ENCODE measurements at places on chromosomes 1 and 21.

GRCh38 chr1:219380463-219380862 lies 206.8 kb downstream of the LYPLAL1 start:
- DNase-seq: no peak

DNA sequence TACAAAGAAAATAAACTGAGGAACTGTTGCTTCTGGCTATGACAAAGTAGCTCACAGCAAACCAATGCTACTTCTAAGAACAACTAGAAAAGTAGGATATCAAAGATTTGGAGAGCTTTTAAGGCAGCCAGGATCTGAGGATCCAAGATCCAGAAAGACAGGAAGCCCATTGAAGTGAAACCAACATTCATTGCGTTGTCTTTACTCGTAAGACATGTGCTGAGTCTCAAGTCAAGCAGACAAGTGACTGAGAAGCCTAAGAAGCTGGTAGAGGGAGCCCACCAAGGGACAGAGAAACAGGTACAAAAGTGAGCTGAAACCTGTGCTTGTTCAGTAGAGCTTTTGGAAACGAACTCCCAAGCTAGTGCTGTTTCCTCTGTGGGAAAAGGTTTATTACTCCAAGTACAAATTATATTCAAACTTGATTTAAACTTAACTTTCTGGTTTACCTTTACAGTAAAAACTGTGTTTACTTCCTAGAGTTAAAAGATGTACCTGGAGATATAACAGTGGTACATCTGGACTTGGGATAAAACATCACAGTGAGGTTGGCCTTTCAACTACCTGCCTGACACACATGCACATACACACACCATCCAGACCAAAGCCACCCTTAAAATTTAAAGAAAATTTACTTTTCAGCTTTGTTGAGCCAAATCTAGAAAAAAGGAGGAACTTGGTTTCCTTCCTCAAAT lies 41.2 kb downstream of the NME7 start:
- no peak for DNase-seq

DNA sequence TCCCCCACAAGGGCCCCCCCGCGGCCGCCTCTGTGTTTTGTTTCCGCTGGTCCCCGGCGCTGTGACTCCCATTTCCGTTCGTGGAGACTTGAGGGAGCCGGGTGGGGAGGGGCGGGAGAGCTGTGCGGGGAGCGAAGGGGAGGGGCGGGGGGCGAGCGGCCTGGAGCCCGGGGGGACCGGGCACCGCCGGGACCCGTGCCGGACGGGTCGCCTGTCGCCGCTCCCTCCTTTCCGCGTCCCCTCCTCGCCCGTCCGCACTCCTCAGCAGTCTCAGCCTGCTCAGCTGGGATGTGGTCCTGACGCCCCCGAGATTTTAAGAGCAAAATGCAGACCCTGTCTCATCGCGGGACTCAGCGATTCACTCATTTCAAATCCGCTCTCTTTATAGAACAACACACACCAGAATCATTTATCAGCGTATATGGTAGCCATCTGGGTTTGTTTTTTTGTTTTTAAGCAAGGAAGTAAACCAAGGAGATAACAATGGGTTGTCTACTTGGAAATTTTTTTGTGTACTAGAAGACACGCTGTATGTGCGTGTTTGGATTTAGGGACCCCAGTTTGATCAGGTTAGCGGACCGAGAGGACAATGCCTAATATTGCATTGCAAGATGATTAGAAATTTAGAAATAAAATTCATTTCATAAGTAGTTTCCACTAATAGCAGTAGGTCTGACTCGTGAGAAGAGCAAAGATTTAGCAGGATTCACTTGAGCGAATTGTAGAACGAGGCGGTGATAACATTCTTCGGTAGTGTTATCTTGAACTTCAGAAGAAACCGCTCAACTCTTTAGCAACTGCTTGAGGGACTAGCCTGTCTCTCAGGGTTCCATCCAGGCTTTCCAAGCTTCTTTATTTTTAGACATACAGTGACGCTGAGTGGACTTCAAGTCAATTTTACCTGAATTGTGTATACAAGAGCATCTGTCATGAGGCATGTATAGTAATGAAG lies 1.1 kb downstream of the GABPA start:
- peak; percentile 91 for DNase-seq

- no peak for DNase-seq
Measured at GRCh38 chr1:230568008-230568407, 74.3 kb upstream of the COG2 start.
